ENCODE measurements at places on chromosomes 1 and 21.
A peak's percentile ranks its signal among the peaks of the same experiment; 100 is the strongest.

GRCh38 chr1:230282157-230282556 is 144.0 kb downstream of the PGBD5 start:
- no peak for DNase-seq

DNA sequence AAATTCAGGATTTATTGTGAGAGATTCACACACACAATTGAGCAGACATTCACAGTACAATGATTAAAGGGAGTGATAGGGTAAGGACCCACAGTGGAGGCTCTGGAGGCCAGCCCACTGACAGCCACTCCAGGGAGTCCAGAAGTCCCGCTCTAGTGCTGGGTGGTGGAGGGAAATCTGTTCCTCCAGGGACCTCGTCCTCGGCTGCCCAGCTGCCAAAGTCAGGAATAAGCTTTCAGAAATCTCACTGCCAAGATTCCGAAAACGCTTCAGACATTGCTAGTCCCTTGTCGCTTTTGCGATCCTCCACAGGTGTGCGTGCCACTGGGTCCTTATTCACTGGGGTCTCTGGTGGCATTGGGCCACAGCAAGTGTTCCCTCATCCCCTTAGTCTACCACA is 2.3 kb downstream of the MX1 start:
- DNase-seq, result no peak

GRCh38 chr1:18299441-18300338 is 181.0 kb upstream of the KLHDC7A start:
- DNase-seq, result peak; percentile 4

DNA sequence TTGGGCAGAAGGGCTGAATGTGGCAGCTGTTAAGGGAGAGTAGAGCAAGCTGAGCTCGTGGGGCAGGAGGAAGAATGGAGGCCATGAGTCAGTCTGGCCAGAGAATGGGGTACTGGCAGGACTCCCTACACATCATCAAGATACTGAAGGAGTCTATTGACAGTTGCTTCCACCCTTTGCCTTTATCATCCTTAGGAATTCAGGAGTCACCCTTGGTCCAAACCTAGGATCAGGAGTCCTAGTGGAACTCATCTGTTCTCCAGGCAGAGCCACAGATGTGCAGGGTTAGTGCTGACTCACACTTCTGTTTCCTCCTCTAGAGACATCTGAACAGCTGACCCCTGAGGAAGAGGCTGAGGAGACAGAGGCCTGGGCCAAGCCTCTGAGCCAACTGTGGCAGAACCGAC is 18.7 kb upstream of the ST3GAL3 start:
- DNase-seq, result no peak

GRCh38 chr1:112828716-112829115 is 113.6 kb upstream of the PPM1J start:
- no peak for DNase-seq

DNA sequence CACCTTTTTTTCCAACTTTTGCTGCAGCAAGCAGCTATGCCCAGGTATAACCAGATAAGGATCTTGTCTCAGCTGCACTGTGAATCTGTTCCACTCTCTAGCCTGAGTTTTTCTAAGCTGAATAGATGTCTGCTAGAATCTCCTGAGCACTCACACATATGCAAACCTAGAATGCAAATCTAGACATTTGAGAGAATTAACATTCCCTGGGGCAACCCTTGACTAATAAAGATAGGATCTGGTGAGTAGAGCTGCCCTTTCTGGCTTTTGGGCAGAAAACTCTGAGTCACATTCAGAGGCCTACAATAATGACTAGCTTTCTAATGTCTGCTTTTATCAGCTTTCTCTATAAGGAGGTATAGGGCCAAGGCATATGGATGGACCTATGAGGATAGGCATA is 61.4 kb upstream of the BARHL2 start:
- DNase-seq, result no peak

DNA sequence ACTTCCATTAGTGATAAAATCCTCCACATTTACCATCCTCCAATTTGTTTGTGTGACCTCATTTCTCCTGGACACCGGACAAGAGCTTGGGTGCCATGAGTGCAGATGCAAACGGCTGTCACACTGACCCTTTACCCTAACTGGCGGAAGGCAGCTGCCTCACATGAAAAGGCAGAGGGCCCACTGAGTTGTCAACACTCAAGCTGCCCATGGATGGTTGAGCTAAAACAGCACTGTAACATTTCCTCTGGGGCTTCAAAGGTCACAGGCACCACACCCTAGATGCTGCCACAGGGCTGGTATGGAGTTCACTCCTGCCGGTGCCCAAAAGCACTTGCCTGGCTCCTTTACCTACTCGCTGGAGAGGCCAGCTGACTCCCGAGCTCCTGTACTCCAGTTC is 653.4 kb downstream of the KCNT2 start:
- DNase-seq, result no peak

DNA sequence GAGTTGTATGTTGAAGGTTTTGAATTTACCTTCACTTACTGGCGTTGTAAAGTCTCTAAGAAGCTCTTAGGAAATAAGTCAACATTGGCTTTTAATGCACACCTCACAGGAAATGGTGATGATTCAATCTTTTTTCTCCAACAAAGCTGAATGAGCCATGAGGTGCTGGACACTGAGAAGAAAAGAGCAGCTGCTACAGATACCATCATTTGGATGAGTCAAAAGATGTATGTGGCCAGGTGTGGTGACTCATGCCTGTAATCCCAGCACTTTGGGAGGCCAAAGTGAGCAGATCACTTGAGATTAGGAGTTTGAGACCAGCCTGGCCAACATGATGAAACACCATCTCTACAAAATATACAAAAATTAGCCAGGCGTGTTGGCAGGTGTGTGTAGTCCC is 3.3 kb upstream of the IL23R start:
- peak; percentile 56 for DNase-seq

- no peak for DNase-seq
These were observed 5.8 kb downstream of the PAFAH2 start for GRCh38 chr1:25991937-25992688.

DNA sequence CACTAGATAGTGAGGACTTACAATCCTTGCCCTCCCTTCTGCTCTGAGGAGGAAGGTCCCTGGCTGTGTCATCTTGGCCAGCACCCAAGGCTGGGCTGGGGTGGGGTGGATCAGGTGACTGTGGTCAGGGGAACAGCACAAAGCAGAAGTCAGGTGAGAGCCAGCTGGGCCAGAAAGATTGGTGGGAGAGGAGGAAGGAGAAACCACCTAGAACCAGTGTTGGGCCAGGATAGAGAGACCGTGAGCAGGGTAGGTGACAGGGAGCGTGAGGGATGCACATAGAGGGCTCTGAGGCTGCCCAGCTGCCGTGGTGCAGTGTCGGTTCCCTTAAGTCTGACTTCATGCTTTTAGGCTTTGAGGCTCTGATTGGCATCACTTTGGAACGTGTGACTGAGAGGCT is 22.7 kb downstream of the NCF2 start:
- no peak for DNase-seq

DNA sequence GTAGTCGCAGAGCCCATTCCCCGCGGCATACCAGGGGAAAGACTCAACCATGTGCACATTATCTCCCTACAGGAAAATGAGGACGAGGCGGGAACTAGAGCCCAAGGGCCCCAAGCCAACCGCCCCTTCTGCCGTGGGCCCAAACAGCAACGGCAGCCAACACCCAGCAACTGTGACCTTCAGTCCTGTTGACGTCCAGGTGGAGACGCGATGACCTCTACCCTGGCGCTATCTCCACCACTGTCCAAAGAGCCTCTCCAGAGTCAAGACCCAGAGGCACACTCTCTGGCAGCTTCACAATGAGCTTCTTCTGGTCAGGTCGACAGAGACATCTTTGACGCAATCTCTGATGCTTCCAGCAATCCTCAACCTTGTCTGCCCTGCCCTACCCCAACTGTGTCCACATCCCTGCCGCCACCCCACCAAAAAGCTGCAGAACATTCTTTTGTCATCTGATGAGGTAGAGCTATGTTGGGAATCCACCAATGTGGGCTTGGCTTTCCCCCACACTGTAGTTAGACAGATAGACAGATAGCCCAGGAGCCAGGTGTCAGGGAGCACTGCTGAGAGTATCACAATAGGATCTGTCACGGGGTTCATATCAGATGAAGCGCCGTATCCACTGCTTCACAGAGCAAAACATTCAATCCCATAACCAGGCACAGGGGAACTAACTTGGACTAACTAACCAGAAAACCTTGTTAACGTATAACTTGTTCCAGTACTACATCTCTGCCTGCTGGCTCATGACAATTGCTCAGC is 37.4 kb upstream of the SRRM1 start:
- no peak for DNase-seq

DNA sequence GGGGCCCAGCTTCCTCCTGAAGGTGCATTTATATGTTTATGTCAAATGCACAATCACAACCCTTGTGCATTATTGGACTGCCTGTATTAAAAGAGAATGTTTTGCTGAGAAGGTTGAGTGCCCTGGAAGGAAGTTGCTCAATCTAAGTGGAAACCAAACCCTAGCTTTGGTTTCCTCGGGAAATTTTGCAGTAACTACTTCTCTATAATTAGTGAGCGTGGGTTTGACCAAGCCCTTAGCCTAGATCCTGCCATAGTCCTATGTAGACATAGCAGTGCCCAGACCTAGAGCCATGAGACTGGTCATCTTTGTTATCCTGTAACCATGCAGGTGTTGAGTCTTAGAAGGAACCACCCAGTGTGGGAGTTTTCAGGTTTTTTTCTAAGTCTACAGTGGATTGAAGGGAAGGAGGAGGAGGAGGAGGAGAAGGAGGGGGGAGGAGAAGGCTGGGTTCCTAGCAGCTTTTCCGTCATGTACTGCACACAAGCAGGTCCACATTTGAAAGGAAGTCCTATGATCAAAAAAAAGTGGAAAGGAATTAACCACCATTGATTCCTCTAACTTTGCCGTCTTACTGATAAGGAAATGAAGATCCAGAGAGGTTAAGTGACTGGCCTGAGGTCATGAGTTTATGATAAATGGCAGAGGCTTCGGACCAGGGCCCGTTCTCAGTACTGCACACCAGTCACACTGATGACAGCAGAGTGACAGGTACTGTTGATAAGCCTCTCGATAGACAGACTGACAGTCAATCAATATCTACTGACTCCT is 72.2 kb upstream of the LYST start:
- DNase-seq, result no peak
